Endothelial cell (in vitro differentiated cells): ENCODE measurements at places on chromosomes 1 and 21. TPM values are rescaled to one million over a fixed set of nuclear protein-coding genes. Genes with fewer than 3 reads are reported as not detected.

- no peak for DNase-seq
These were observed 16.0 kb upstream of the SMYD2 start for GRCh38 chr1:214264976-214265375.

GRCh38 chr1:2194898-2195673 is 514 bp upstream of the FAAP20 start:
- peak; percentile 90 for DNase-seq

GRCh38 chr1:29303201-29304024 is 67.1 kb downstream of the PTPRU start:
- no peak for DNase-seq

- DNase-seq: no peak
These were observed 235.6 kb downstream of the NPHP4 start for GRCh38 chr1:5756434-5757186.

DNA sequence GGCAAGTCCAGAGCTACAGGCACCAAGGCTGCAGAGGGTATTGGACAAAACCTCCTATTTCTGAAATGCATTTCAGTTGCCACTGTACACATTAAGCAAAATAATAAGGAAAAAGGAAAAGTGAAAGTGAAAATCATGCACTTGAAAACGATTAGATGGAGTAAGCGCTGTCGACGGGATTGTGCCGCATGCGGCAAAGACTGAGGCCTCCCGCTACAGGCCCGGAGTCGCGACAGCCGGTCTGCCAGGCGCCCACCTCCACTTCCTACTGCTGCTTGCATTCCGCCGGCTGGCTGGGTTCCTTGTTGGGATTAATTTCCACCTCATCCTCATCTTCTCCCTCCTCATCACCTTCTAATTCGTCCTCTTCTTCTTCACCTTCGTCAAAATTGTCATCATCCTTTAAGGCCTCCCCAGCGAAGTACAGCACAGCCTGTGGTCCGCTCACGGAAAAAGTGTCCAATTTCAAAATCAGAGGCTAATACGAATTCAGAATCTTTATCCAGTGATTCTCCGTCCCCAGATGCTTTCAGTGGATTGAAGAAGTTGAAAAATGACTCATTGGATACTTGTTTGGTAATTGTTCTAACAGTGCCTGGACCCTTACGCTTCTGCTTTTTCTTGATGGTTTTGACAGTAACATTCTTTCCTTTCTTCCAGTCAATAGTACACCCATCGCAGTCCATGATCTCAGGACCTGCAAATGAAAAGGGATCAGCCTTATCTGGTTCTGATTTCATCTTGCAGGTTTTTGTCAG is 38.0 kb downstream of the CD58 start:
- no peak for DNase-seq

DNA sequence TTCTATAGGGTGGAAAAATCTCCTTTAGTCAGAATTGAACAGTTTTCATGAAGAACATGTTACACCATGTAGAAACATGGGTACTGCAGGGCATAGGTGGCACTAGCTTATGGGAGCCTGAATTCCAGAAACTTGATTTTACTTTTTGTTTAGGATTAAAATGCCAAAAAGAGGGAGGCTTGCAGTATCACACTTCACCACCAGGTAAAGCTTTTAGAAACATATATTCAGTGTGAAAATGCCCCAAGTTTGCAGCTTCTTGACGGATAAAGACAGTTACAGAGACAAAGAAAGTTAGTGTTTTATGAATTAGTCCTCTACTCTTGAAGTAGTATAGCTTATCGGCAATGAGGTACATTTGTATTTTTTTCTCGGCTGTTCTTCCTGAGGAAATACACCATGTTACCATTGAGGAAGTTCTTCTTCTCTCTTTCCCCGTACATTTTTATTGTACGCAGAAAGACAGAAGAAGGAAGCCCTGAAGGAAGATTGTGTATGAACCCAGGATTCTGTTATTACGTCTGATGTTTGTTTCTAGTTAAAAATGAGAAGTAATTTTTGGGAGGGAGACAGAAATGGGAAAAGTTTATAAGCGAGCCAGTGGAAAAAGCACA is 66.1 kb downstream of the PBX1 start:
- DNase-seq: no peak

DNA sequence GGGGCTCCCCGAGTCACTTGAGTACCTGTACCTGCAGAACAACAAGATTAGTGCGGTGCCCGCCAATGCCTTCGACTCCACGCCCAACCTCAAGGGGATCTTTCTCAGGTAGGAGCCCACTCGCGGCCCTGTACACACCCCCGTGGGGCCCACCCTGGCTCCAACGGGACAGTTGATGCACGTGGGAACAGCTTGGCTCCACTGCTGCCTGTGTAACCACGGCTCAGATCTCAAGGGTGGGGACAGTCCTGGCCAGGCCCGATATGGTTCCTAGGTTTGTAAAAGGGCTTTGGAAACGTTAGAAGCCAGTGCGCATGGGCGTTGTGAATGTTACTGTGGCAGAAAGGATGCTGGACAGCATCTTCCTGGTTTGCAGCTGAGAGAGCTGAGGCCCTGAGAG is 18.8 kb downstream of the PODN start:
- DNase-seq: no peak

DNA sequence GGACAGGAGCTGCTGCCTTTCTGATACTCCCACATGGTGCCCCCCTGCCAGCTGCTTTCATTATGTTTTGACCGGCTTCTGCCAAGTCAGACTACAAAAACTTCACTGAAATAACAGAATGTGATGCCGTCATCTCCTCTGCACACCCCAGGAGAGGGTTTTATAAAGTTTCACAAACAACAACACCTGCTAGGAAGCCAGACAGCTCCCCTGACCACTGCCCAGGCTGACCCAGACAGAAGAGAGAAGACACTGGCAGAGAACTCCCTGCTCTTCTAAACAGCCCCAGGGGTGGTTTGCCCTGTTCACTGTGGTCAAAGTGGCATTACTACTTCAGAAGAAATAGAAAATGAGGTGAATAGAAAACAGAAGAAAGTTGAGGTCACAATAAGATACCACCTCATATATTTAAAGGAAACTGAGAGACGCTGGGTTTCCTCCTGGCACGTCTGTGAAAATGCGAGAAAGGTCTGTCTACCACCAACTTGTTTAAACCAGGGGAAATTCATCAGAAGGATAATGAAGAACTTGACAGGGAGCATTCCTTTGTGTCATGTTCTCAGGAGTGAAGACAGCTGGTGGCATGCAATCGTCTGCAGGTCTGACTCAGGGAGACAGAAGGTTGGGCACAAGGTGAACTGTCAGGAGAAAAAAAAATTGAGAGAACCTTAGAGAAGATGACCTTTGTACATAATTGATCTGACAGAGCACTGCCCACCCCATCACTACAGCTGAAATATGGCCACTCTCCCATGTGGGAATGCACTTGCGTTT is 119.0 kb upstream of the NFIA start:
- no peak for DNase-seq

DNA sequence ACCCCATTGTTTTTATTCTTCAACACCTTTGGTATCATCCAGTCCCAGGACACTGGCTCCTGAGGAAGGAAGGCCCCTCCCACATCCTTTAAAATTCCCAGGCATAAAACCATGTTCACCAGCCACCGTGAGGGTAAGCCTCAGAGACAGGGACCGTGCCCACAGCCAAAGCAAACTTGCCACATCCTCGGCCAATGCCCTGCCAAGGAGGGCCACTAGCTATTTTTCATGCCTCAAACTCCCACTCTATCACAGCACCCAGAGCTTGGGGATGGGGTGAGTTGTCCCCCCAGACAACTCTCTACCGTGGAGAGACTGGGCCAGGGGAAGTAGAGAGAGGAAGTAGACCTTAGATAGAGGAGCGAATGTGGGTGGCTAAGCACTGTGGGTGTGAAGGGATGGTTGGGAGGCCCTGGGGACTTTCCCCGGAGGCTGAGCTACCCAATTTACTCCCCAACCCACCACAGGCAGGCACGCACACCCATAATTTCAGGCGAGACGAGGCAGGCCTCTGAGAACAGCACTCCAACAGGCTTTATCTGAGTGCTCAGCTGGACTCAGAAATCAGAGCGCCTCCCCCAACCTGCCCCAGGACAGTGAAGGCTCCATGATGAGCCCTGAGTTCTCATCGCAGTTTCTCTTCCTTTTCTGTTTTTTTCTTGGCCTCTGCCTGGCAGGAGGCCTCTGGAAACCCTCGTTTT is 15.9 kb upstream of the BTG2 start:
- no peak for DNase-seq

GRCh38 chr1:109498161-109498801 is 4.4 kb downstream of the CYB561D1 start:
- DNase-seq: peak; percentile 69

- DNase-seq: no peak
These were observed 1.4 kb downstream of the RGS8 start for GRCh38 chr1:182682898-182683501.

DNA sequence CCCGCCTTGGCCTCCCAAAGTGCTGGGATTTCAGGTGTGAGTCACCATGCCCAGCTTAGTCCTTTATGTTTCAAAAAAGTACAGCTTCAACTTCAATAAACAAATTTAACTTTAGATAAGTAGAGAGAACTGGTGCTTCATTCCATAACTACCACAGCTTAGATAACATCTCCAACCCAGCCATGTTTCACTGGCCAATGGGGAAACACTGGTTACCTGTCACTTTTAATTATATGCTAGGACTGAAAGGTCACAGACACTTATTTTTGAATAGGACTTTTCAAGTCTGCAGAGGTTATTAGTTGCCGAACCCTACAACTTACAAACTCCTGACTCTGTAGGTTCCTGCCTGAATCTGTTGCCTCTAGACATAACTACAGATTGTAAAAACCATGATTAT is 56.5 kb upstream of the ST6GALNAC3 start:
- DNase-seq: no peak

DNA sequence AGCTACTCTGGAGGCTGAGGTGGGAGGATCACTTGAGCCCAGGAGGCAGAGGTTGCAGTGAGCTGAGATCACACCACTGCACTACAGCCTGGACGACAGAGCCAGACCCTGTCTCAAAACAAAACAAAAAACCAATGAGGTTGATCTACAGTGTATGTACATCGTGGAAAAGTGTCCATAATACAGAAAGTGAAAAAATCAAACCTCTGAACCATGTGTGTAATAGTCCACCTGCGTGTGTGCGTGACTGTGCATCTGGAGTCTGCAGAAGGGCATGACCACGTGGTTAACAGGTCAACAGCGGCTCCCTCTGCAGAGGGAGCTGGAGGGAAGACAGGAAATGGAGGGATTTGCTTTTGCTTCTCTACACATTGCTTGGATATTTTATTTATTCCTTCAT is 32.4 kb upstream of the ENO1 start:
- no peak for DNase-seq

DNA sequence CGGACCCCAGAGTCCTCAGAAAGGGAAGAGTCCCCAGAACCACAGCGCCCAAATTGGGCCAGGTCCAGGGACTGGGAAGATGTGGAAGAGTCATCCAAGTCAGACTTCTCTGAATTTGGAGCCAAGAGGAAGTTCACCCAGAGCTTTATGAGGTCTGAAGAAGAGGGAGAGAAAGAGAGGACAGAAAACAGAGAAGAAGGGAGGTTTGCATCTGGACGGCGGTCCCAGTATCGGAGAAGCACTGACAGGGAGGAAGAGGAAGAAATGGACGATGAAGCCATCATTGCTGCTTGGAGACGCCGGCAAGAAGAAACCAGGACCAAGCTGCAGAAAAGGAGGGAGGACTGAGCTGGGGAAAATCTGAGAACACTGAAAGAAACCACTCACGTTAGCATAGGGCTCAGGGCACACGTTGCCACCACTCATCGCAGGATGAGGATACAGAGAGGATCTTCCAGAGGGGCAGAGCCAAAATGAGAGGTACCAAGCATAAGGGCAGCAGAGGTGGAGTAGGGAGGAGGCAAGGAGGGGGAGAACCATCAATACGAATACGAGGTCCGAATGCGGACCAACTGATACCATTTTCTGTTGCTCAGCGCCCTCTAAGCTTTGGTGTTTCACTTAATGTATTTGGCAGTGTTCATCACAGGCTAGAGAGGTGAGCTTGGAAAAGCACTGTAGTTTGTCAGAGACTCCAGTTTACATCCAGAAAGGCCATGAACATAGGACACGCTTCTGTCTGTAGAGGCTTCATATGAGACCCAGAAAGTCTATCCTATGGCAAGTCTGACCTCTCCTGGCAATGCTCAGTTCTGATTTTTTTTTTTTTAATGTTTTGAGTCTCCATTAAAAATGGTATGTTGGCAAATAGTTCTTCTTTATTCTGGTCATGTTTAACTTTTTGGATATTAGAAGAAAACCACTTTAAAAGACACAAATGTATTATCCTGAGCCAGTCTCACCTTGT is 34.7 kb downstream of the STYXL2 start:
- DNase-seq: no peak

DNA sequence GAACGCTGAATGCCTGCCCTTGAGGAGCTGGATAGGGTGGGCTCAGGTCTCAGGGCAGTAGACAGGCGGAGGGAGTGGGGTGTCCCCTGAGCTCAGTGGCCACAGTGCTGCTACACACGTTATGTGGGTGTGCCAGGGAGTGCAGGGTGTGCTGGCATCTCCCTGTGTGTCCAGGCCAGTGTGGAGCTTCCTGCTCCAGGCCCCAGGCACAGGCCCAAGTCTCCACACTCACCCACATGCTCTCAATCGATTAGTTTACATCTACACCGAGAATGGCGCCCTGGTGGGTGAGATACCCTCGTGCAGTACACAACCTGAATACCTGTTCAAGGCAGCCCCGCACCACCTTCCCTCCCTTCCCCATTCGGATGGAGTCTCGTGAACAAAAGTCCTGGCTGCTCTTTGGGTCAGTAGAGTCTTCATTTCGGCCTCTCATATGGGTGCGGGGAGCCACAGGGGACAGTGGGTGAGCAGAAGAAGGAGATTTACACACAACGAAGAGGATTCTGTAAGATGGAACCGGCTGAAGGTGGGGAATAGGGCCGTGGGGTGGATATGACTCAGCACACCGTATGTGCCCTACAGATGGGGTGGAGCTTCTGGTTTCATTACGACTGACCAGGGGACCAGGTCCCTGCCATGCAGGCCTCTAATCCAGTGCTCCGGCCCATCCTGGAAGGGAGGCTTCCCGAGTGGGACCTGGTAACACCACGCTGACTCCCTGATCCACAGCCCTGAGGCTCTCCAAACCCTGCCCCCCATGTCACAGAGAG is 93.3 kb downstream of the SPSB1 start:
- no peak for DNase-seq

DNA sequence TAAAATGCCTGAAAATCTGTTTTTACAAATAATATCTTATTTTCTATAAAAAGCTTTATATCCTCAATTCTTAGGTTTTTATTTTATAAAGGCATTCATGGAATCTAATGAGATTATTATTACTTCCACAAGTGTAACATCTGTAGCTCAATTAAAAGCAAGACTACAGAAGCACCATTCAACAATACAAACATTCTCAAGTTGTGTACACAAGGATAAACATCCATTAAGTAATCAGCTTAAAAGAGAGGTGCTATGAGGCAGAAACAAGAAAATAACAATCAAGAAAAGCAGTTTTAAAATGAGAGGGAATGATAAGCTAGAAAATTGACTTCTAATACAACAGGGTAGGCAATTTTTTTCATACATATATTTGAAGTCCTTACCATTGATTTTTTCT is 326.1 kb downstream of the MRPL39 start:
- DNase-seq: no peak

Gene IGFN1
- total RNA-seq: not detected

Gene JAM2
- total RNA-seq: 0.77 TPM

Gene TNNI3K
- not detected for total RNA-seq

Gene AVPR1B
- not detected for total RNA-seq

Gene CFHR3
- not detected for total RNA-seq

Gene DMAP1
- 87.9 TPM for total RNA-seq

Gene DSCAM
- 0.21 TPM for total RNA-seq

Gene SLC25A34
- 3.5 TPM for total RNA-seq

Gene GBP3
- total RNA-seq: 0.36 TPM

Gene ETV3
- 52.3 TPM for total RNA-seq
